ENCODE measurements at places on chromosomes 16 and 17.

- DNase-seq: no peak
Measured at GRCh38 chr16:80585764-80586163, 45.0 kb downstream of the DYNLRB2 start.

DNA sequence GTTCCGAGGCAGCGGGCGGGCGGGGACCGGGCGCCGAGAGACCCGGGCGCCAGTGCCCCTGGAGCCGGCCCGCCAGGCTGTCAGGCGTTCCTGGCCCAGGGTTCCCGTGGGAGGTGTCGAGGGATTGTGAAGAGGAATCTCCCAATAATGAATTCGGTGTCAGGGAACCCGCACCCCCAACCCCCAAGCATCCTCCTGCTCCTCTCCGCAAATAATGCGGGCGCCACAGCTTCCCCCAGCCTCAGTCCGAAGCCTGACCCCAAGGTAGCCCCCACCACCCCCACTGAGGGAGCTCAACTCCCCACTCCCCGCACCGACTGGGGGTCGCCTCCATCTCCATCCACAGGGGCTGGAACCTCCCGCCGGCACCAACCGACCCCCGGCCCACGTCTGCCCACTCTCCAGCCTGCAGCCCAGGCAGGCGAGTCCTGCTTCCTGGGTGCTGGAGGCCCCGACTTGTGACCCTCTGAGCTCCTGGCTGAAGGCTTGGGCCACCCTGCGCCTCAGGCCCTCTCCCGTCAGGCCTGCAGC is 641 bp upstream of the CASKIN1 start:
- no peak for DNase-seq

GRCh38 chr16:47612711-47613110 is 151.6 kb downstream of the PHKB start:
- no peak for DNase-seq

GRCh38 chr16:46618516-46618915 is 2.7 kb downstream of the SHCBP1 start:
- DNase-seq: no peak

- no peak for DNase-seq
Measured at GRCh38 chr16:81723098-81723723, 55.9 kb upstream of the PLCG2 start.

DNA sequence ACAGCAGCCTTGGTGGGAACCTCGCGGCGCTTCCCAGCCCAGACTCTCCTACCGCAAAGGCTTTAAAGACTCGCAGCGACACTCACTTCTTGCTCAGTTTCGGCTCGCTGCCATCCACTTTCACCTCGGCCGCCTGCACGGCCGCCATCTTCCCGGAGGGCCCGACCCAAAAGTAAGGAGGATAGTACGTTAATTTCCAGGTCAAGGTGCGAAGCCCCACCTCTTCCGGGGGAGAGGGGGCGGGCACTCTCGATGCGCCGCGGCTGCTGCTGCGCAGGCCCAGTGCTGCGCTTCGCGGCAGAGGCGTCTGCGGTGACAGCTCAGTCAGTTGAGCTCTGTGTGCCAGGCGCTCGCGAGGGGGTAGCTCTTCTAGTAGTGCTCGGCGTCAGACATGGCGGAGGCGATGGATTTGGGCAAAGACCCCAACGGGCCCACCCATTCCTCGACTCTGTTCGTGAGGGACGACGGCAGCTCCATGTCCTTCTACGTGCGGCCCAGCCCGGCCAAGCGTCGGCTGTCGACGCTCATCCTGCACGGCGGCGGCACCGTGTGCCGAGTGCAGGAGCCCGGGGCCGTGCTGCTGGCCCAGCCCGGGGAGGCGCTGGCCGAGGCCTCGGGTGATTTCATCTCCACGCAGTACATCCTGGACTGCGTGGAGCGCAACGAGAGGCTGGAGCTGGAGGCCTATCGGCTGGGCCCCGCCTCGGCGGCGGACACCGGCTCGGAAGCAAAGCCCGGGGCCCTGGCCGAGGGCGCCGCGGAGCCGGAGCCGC is at the start of the genes KARS1 and TERF2IP:
TSS of gene KARS1 (minus strand) at position 174 of the 773 bp plus-strand sequence. CDS start at position 148, 26 bp downstream.
TSS of gene TERF2IP (plus strand) at position 282 of the 773 bp plus-strand sequence. CDS start at position 392, 110 bp downstream.
- DNase-seq: peak; percentile 96

GRCh38 chr16:64428463-64429113 is 693.3 kb downstream of the CDH11 start:
- no peak for DNase-seq

DNA sequence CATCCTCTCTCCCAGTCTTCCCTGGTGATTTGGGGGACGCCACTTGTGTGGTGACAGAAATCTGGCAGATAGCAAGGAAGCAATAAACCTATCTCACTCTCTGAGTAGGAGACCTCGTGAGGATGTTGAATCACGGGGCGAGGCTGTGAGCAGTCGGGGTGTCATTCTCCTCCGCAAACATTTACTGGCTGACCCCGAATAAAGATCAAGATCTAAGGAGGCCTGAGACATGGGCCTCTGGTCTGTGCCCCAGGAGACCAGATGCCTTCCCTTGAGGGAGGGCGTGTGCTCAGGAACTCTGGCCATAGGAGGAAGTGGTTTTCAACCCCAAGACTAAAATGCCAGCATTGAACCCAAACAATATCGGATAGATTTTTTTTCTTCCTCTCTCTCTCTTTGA is 53.1 kb downstream of the FOXL1 start:
- DNase-seq: no peak

GRCh38 chr16:78638371-78638770 is 538.9 kb downstream of the WWOX start:
- DNase-seq: no peak

- no peak for DNase-seq
Measured at GRCh38 chr16:30121741-30122571, 1.1 kb downstream of the MAPK3 start.

DNA sequence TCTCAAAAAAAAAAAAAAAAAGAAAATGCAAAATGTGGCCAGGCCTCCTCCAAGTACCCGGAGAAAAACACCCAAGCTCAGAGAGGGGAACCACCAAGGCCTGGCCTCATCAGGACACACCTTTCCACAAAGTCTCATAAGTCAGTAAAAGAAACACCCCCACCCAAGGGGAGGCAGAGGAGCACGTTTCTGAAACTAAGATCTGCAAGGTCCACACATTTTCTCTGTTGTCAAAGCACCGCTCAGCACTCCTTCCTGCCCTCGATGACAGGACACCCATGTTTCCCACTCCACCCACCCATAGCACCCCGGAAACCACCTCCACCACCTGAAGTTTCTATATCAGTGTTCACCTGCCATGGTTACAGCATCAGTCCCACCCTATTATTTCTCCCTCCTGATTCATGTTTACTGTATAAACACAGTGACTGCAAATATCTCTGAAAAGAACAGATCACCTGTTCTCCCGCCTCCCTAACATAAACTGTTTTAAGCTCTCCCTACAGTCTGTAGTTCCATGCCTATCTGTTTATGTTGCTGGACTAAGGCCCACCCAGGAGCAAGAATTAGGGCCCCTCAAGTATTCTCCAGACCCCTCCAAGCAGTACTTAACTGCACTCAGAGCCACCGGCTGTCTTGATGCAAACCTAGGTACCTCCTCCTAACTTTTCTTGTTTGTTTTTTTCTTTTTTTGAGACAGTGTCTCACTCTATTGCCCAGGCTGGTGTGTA is 2.0 kb downstream of the CORO7 start:
- peak; percentile 87 for DNase-seq

DNA sequence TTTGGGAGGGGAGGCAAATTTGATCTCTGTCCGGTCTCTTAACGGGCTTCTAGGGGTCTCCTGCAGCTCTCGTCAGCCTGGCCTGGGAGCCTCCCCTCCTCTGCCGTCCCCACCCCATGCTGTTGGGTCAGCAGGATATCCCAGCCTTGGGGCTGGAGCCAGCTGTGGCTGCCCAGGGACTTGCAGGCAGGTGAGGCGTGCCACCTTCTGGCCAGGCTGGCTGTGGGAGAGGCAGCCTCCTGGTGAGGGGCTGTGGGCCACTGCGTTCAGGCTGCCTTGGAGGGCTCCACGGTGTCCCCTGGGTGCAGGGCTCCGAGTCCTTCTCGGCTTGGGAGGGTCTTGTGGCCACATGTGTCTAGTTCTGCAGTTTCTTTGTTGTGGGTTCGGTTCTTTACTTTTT is 34.6 kb downstream of the TBCD start:
- DNase-seq: no peak

GRCh38 chr16:30186782-30187555 is 3.6 kb downstream of the CORO1A start:
- peak; percentile 82 for DNase-seq

DNA sequence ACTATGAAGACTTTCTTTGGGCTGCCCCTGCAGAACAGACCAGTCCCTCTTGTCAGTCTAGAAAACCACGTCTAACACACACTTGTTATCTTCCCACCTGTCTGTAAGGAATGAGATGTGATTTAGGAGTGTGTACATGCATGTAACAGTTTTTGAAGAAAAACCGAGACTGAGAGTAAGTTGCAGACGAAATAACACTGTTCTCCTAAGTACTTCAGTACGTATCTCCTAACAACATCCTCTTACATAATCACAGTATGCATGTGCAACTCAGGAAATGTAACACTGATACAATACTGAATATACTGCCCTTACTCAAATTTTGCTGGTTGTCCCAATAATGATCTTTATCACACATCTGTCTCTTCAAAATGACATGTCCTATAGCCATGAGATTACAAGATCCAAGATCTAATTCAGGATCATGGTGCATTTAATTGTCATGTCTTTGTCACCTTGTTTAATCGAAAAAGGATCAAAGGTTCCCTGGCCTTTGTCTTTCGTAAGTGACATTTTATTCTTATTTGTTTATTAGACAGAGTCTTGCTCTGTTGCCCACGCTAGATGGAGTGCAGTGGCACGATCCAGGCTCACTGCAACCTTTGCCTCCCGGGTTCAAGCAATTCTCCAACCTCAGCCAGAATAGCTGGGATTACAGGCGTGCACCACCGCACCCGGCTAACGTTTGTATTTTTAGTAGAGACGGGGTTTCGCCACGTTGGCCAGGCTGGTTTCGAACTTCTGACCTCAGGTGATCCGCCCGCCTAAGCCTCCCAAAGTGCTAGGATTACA is 25.6 kb downstream of the CREBBP start:
- no peak for DNase-seq

DNA sequence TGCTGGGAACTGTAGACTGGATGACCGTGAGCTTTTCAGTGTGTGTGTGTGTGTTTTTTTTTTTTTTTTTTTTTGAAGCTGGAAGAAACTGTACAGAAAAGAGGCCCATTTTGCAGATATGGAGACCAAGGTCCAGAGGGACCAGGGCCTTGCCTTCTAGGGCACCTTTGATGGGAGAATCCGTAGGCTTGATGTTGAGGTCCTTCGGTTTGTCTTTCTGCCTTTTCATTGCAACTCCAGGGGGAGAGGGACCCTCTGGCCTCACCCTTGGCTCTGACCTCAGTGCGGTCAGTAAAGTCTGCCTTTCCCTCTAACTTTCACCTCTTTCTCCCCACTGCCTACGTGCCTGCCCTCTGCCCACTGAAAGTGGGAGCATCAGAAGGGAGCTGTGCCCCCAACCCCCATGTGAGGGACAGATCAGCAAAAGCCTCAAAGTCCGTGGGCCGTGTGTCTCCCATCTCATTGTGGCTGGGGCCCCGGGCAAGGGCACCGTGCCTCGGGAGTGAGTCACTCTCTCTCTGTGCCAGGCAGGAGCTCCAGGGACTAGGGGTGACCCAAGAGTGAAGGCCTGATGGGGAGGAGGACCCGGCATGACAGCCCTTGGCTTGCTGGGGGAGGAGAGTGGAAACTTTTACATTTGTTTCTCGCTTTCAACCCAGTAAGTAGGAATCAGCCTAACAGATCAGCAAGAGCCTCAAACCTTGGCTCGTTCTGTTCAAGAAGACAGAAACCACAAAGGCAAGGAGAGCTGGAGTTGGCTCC is 123.6 kb downstream of the CMIP start:
- DNase-seq: no peak

- DNase-seq: no peak
Measured at GRCh38 chr16:2675714-2676113, 6.6 kb upstream of the KCTD5 start.

DNA sequence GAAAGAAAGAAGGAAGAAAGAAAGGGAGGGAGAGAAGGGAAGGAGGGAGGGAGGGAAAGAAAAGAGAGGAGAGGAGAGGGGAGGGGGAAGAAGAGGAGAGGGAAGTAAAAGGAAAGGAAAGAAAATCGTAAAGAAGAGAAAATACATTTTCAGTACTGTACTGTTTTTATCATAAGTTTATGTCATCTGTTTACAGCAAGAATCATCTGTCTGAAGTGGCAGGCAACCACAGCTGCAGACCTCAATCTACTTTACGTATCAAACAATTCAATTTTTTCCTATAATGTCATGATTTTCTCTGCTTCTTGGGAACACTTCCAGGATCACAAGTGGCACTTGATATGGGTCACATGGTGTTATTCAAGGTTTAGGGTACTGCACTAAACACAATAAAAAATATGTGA is 58.3 kb downstream of the USP32 start:
- no peak for DNase-seq

- DNase-seq: no peak
Measured at GRCh38 chr16:84198401-84198800, 7.4 kb downstream of the ADAD2 start.

DNA sequence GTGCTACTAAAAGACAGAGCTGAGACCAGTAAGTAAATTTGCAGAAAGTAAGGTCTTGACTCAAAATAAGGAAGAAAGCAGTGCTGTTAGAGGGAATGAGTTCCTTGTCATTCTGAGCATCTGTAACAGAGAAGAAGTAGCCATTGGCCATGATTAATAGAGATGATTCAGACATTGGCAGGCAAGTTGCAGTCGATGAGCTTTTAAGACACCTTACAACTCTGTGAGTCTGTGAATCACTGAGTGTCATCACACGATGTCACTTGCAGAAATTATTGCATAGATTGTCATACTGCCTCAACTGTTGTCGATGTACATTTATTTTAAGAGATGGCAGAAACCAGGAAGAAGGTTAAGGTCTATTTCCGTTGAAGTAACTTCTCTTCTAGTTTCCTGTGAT is 201.1 kb upstream of the CDH13 start:
- DNase-seq: no peak

- no peak for DNase-seq
Measured at GRCh38 chr16:48152226-48152625, 3.6 kb downstream of the ABCC12 start.

- DNase-seq: no peak
Measured at GRCh38 chr16:83552228-83552627, 255.6 kb upstream of the HSBP1 start.

Measured in CD4-positive, alpha-beta T cell treated with Interleukin-15 for 1 hour (primary cell).